ENCODE measurements at places on chromosomes 12 and 14.

DNA sequence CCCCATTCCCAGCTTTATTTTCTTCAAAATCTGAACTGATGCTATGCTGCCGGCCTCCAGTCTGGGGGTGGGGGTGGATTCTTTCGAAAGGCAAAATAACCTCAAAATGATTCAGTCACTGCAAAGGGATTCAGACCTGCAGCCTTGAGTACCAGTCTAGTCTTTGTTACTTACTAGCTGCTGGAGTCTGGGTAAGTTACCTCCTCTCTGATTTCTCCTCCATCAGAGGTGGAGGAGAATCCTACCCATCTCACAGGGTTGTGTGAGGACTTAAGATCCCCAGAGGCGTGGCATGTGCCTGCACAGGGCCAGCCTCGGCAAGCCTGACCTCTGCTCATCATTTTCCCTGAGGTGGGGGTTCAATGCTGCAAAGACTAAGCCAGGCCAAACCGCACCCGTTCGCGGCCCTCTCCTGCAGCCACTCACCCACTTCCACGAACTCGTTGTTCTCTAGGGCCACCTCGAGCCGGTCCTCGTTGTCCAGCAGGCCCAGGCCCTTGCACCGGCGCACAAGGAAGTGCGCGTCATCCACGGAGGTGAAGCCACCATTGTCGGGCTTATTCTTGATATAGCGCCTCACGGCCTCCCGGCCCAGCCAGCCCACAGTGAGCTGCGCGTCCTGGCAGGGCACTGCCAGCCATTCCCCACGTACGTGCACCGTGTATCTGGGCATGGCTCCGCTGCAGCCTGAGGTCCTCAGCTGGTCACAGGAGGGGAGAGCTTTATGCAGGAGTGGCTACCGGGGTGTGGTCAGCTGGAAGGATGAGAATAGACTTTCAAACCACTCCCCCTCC lies 709 bp downstream of the HAL start:
- DNase-seq = no peak

DNA sequence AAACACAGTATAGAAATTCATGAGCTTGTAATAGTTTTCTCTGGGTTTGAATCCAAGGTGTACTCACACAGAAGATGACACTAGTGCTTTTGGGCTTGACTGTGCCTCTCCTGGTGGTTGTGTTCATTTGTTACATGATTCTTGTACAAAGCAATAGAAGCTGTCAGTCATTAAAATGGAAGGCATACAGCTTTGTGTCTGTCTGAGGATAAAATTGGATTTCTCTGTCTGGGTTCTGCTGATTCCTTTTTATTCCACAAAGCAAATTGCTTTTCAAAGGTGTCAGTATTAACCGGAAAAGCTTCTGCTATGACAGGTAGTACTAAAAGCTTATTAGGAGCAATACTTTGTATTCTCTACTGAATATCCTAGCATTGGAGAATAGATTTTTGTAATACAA lies 361.2 kb downstream of the SLC6A15 start:
- DNase-seq = no peak

- DNase-seq = no peak
Measured at GRCh38 chr12:104307655-104308000, 4.1 kb downstream of the EID3 start.

- no peak for DNase-seq
Measured at GRCh38 chr14:71168564-71169427, 261.5 kb downstream of the PCNX1 start.

GRCh38 chr14:32468955-32469354 lies 139.9 kb downstream of the AKAP6 start:
- DNase-seq = no peak

DNA sequence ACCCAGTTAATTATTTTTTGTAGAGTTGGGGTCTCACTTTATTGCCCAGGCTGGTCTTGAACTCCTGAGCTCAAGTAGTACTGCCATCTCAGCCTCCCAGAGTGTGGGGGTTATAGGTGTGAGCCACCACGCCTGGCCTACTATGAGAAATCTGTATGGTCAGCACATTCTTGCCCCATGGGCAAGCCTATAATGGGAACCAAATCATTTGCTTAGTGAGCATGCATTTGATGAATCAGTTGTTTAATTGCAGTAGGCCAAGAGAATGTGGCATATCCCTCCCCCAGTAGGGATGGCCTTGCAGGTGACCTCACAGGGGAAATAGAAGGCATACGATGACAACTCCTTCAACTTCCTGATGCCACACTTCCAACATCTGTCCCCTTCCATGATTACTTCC lies 122.7 kb downstream of the DIP2B start:
- no peak for DNase-seq

DNA sequence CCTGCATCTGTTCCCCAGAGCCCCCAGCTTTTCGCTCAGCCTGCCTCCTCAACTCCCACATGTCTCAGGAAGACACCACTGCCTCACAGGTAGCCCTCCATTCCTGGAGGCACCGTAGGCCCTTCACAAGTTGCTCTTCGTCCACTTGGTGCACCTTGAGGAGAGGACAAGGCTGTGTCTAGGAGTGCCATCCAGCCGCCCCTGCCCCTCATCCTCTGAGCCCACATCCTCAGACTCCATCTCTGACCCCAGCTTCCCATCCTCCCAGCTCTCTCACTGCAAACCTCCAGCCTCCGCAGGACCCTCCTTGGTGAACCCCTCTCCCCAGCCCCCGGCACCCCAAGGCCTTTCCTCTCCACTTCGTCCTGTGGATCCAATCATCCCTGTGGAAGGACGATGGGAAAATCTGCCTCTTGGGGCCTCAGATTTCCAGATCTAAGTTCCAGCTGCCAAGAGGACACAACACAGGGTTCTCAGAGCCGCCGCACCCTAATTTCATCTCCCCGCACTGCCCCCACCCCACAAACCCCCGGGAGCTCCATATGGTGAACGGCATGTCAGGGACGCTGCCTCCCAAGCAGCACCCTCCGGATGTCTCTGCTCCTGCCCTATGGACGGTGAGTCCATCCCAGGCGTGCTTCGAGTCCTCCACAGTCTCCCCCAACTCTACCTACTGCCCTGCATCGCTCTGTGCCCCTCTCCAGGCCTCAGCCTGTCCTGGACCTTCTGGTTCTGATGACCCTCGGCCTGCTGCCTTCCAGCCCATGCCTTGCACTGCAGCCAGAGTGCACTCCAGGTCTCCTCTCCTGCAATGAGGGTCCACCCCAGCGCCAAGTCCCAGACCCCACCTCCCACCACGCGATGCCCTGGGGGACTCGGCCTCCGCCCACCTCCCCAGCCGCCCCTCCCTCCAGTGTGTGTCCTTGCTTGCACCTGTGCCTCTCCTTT lies 314.1 kb upstream of the DIO3 start:
- DNase-seq = no peak

GRCh38 chr14:24935796-24936195 lies 114.2 kb downstream of the STXBP6 start:
- DNase-seq = no peak

Data from NCI-H510A (cell line).